HepG2 (cell line): ENCODE measurements at places on chromosomes 6 and 20.

DNA sequence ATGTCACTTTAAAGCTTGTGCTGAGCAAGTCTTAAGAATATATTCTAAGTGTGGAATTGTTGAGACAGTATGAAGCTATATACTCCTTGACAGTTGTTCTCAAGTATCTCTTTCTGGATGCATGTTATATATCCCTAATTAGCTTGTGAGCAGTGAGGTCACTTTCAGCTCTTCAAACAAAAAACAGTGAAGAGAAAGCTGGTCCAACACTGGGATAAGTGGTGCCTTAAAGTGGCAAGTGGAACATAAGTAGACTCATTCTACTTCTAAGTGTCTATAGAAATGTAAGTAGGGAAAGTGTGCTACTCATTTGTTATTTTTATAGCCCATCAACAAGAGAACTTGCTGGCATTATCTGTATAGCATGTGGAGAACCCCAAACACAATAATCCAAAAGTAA, 133.1 kb upstream of the BACH2 start:
- DNase-seq: no peak

GRCh38 chr6:84546427-84546914, 217.9 kb downstream of the TBX18 start:
- no peak for DNase-seq

DNA sequence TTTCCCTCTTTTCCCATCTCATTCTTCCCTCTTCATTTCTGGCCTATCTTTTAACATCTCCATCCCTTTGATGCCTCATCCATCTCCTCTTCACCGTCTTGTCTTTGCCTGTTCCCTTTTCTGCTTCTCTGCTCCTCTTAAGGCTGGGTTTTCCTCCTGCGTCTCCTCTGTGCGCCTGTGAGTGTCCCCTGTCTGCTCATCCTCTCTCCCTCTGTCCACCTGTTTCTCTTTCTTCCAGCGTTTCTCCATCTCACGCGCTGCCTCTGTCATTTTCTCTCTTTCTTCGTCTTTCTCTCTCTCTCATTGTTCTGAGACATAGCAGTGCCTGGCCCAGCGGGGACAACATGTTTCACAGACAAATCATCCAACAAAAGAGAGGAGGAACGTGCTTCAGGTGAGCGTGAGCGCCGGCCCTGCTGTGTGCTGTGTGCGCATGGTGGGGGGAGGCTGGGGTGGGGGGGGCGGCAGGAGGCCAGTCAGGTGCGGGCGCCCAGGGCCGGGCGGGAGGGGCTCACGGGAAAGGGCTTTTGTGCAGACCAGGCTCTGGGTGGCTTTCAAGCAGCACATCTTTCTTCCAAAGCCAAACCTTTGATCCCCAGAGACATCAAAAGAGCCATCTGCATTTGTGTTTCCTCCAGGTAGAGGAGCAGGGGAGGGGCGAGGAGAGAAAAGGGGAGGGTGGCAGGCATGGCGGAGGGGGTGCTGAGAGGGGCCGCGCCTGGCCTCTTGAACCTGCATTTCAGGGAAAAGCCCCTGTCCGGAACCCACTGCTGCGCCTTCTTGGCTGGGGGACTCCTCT, 121.3 kb downstream of the VEGFA start:
- DNase-seq: no peak

DNA sequence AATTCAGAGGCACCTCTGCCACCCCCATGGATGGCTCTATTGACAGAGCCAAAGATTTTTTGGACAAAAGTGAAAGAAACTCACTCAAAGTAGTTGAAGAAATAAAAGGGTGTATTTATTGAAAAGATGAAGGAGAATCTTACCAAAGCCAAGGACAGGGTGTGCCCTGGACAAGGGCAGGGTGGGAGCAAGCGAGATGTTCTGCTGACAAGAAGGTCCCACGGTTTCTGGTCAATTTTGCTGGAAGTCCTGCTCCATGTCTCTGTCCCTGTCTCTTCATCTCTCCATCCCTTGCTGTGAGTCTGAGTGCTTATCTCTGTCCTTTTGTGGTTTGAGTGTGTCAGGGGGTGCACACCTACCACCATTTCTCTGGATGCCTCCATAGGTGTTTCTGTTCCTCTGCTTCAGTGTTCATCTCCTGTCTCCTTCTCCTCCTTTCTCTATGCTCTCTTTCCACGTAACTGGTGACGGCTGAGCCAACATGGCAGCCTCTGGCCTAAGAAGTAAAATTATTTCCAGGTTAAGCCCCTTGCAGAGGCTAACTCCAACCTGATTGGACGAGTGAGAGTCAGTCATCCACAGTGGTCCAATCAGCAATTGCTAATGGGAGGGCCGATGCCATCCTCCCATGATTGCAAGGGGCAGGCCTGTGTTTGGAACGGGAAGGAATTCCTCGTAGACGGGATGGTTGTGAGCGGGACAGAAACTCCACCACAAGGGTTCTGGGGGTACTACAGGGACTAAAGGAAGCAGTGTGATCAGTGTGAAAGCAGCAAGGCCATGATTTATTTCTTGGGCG, 502.1 kb upstream of the CDH4 start:
- no peak for DNase-seq

DNA sequence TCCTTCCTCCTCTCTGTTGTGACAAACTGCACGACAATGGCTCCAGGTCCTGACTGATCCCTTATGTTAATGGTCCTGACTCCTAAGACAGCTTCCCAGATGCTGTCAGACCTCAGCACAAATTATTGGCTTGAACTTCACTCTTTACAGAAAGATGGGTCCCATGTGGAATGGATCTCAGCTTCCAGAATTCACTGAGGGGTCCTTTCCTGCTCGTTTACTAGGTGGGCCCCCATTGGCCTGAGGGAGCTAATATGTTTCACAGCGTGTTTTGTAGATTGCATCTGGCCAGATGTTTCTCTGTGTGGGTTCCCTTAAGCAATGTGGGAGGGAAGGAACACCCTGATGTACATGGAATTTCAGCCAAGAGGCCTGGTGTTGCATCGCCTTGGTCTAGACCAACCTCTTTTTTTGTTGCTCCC, 826.6 kb downstream of the MAFB start:
- DNase-seq: no peak

GRCh38 chr6:2693231-2693630, 57.5 kb downstream of the MYLK4 start:
- no peak for DNase-seq
